ENCODE measurements at places on chromosomes 5 and 9. TPM values are rescaled to one million over a fixed set of nuclear protein-coding genes. Genes with fewer than 3 reads are reported as not detected.

- DNase-seq: peak; percentile 56
Observed at GRCh38 chr5:15003511-15003920, 131.9 kb upstream of the ANKH start.

- DNase-seq: peak; percentile 79
Observed at GRCh38 chr5:61333321-61333953, 1.4 kb downstream of the ZSWIM6 start.

DNA sequence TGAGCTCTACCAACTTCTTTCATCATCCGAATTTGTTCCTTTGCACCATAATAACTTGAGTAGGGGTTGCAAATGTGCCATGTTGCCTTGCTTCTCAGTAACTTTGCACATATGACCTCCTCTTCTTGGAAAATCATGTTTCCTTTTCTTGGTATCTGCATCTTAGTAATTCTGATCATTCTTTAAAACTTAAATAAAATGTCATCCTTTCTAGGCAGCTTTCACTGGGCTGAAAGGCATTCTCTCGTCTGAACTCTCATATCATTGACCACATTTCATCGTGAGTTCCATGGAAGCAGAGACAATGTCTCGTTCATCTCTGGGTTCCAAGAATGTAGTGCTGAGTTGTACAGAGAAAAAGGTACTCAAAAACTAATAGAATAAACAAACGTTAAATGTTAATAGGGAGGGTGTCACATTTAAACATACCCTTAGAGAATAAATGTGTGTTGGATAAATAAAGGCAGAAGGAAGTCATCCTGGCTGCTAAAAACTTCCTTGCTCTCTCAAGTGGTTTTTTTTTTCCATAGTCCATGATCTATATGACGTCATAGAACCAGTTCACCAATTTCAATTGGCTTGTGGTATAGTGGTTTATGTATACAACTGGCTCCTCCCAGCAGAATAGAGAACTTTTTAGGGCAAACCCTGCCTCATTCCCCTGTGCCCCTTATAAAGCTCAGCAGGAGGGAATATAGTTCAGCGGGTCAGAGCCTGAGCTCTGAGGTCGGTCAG lies 218.1 kb upstream of the TRIM32 start:
- no peak for DNase-seq

DNA sequence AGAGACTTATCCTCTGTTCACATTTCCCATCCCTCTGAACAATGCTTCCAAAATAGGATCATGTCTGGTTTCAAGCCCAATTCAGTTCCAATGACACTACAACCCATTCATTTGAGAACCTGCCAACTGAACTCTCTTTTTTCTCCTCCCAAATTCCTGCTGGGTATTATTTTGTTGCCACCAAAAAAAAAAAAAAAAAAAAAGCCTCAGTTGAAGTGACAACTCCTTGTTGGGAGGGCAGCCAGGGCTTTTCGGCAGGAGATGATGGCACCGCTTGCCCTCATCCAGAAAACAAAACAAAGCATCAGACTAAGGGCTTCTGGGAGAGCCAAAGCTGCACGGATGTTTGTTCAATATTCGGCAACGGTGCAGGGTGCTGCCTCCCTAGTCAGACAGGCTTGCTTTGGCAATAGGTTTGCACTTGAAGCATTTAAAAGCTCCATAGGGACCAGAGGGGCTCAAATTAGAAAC lies 30.6 kb upstream of the TRIM32 start:
- no peak for DNase-seq

- peak; percentile 39 for DNase-seq
Observed at GRCh38 chr5:144370273-144370672, 199.6 kb downstream of the KCTD16 start.

- no peak for DNase-seq
Observed at GRCh38 chr5:83157163-83157562, 79.8 kb downstream of the XRCC4 start.

DNA sequence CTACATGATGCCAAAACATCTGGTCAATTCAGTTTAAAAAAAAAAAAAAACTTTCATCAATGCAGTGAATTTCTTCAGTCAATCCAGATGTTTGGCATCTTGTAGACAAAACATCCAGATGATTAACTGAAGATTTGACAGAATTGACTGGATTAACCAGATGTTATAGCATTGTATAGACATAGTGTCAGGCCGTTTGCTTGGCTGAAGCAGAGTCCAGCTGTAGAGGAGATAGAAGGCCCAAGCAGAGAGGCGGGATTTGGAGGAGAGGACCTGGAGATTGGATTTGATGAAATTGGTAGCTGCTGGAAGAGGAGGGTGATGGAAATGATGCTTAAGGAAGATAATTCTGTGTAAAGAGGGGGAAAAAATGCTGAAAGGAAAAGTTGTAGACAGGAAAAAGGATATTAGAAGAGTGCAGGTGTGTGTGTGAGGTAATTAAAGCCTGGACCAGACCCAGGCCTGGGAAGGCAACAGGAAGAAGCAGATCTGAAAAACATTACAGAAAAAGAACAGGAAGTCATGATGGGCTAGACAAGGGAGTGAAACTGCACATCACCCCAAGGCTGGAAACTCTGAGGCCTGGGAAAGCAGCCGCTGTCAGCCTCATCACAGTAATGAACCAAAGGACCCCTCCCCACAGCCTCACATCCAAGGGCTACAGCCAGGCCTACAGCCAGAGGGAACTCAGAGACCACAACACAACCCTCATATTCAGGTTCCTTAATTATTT lies 258.3 kb downstream of the CWC27 start:
- no peak for DNase-seq

GRCh38 chr5:9176641-9177040 lies 369.2 kb downstream of the SEMA5A start:
- no peak for DNase-seq

GRCh38 chr5:19534751-19535150 lies 453.2 kb downstream of the CDH18 start:
- no peak for DNase-seq

- DNase-seq: no peak
Observed at GRCh38 chr5:146515473-146516150, 378 bp downstream of the GPR151 start.

GRCh38 chr5:77449981-77450380 lies 42.1 kb downstream of the WDR41 start:
- no peak for DNase-seq

DNA sequence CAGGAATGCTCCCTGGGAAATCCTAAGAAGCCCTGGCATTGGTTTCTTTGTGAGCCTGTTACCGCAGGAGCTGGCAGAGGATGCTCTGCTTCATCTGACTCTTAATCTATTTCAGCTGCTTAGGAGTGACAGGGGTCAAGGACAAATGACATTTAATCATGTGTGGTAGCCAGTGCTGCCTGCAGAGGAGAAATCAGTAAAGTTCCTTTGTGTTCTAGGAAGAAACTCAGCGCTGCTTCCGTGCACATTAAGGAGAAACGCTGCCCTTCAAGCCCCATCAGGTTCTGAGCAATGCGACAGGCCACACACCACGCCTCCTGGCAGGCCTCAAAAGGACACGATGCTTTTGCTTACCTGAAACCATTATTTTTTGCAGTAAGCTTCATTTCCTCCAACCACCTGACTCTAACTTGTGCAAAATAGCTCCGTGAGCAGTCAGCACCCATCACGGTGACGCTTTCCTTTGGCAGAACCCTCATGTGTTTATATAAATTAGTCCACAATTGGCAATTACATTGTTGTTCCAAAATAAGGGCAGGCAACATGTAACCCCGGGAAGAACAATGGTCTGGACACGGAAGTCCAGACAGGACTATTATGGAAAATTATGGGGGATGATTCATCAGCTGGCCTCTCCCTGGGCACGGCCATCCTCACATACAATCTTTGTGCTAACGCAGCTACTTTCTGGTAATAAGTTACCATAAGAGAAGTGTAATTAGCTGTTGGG lies 387.9 kb upstream of the DAP start:
- DNase-seq: no peak

- DNase-seq: no peak
Observed at GRCh38 chr9:98838155-98838867, 30.8 kb downstream of the GALNT12 start.

DNA sequence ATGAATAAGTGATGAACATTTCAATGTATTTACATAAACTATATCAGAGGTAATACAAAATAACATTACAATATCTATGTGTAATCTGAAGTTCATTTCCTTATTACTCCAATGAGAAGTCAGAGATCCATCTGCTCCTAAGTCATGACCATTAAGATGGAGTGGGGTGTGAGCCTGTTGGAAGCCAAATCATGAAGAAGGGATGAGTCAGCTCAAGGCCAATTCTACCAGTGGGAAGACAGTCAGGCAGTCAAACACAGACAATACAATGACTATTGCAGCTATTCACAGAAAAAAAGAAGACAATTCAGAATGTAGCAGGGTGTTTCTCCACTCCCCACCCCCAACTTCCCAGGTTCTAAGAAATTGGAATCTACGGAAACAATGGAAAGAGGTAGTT lies 155.0 kb downstream of the NFIB start:
- DNase-seq: no peak

- no peak for DNase-seq
Observed at GRCh38 chr5:39186722-39187539, 32.4 kb downstream of the FYB1 start.

DNA sequence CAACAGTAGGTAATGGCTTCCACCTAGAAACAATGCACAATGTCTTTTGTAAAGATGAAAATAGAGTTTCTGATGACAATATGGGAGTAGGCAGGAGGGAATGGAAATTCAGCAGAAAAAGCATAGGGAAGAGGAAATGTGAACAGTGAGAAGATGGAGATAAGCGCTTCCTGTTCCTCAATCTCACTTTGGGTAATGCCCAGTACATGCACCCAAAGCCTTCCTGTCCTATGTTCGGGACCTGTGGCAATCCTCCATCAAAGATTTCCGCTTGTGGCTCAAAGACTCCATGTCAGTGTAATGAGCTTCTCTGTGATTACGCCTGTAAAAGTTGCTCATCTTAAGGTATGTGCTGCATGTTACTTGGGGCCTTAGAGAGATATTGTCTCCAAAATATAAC lies 2.7 kb downstream of the UGT3A1 start:
- no peak for DNase-seq

DNA sequence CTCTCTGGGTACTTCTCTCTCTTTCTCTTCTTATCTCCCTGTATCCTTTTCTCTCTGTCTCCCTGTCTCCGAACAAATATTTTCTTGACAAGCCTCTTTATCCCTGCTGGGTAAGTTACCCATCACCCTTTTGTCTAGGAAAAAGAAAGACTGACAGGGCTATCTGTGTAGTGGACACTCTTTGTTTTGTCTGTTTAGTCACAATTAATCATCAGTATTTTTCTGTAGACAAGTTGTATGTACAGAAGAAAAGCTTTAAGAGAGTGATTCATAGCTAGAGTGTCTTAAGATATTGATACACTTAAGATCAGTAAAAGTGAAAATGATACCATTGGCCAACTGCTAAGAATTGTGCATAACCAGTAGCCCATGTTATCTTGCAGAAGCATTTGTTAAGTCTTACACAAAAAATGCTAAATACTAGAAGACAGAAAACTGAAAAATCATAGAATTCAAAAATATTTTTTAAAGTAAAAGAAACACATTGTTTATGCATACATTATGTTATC lies 1043.8 kb upstream of the EDIL3 start:
- no peak for DNase-seq

DNA sequence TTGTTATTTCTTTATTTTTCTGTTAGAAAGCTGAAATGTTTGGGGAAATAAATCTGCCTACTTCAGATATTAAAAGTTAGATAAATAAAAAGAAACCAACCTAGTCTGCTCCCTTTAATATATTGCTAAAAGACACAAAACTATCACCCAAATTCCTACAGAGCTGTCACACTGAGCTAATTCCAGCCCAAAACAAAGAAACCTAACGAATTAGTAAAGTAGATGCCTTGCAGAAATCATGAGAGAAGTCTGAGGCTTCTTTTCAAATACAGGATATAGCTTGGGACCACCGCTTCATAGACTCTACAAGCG lies 122.2 kb upstream of the LMX1B start:
- DNase-seq: no peak

DNA sequence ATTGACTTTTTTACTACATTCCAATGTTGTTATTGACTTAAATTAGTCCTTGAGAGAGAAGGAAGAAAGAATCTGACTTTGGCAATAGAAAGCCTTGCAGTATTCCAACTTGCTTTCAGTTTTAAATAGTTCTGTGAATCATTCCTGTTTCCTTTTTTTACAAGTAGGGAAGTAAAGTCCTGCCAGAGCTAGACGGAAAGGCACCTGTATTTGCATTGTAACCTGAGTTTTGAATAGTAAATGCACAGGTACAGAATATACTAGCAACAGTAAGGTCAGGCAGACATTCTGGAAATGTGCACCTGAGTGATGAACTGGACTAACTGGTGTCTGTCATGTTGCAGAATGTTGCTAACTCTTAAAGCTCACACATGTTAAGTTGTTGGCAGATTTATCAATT lies 100.9 kb downstream of the PRKACG start:
- no peak for DNase-seq

DNA sequence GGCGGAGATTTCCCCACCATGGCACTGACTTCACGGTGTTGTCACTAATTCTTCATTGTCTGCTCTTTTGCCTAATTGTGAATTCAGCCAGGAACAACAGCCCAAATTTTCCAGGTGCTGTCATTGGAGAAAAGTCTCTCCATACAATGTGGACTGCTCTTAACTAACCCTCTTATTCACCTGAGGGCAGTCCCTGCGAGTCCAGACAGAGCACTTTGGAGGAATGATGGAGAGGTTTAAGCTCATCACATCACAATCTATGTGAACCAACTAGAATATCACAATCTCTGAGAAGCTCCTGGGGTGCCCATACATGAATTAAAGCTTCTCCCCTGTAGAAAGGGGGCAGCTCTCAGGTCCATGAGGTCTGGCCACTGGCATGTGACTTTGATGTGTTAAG lies 56.4 kb downstream of the MTX3 start:
- no peak for DNase-seq

- DNase-seq: no peak
Observed at GRCh38 chr5:6181147-6181729, 197.1 kb downstream of the MED10 start.

DNA sequence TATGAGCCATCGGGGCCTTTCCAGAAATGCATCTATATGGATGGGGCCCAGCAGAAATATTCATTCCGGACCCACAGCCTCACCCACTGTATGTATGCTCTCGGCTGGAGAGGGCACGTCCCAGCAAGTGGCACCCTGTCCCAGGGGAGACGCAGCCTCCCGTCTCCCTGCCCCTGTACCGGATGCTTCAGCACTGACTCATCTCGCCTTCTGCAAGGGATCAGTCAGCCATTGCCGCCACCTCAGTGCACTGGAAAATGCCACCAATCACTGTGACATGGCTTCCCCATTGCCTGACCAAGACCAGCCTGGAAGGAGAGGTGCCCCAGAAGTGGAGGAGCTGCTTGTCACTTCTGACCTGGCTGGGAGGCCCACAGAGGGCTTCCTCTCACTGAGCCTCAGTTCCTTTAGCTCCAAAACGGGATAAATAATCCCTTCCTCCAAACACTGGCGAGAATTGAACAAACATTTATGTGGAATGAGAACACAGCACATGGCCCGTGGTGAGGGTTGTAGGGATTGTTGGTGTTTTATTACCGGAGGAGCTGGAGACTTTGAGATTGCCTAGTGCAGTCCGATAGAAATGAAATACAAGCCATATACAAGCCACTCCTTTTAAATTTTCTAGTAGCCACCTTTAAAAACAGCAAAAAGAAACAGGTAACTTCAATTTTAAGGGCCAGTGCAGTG lies 43.9 kb upstream of the ORM1 start:
- DNase-seq: no peak

The PCDHB3 gene
- not detected for total RNA-seq

The FAM151B gene
- total RNA-seq: 14.7 TPM

The NSA2 gene
- 105 TPM for total RNA-seq

The CHSY3 gene
- not detected for total RNA-seq

The JAK2 gene
- 39.3 TPM for total RNA-seq

The SLC34A1 gene
- total RNA-seq: not detected

The PRR7 gene
- total RNA-seq: not detected

The CD180 gene
- not detected for total RNA-seq

The GRXCR2 gene
- total RNA-seq: not detected

The CETN3 gene
- 1.8 TPM for total RNA-seq

The PCAT7 gene
- total RNA-seq: not detected

The PTGES gene
- 2.9 TPM for total RNA-seq

Data from stomach (tissue), 19 donors.